ENCODE measurements at places on chromosomes 7 and 10. TPM values are rescaled to one million over a fixed set of nuclear protein-coding genes. Genes with fewer than 3 reads are reported as not detected.

Gene TMEM225B
- 1.5 TPM for polyA plus RNA-seq

DNA sequence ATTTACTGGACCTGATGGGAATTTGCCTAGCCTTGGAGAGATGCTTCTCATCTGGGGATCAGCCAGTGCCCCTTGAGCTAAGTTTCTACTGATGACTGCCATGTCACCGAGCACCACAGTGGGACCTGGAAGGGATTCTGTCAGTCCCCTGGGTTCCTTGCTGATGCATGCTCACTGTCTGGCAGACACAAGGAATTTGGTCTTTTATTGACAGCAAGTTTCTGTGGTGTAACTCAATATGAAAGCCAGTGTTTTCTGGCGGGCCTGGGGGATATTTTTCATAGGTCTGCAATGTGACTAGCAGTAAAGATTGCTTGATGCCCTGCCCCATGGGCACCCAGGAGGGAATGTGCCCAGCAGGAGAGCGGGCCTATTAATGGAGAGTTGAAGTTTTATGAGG lies 30.7 kb downstream of the MAP3K8 start:
- DNase-seq, result no peak

DNA sequence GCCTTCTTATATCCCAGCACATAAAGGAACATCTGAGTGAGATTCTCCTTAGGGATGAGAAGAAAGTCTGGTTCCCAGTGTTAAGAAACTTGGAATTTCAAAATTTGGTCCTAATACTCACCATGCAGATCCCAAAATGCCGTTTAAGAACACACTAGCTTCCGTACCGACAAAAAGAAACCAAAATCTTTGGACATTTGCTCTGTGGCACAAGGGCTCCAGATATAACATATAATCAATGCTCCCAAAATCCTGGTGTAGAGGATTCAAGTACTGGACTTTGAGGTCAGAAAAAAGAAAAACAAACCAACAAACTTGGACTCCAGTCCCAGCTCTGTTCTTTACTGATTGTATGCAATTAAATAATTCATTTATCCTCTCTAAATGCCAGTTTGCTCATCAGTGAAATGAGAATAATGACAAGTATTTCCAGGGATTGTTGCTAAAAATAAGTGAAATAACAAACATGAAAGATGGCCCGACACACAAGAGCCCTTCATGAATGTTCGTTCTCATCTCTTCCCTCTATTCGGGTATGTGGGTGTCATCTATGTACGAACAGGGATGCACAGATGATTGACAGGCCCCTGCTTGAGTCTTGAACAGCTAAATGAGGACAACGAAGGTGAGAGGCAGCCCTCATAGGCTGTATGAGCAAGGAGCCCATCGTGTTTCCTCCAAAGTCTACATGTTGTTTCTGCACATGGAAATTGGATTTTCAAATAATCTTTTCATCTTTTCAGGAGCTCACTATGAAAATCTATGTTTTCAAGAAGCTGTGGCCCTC lies 48.6 kb upstream of the NEBL start:
- no peak for DNase-seq

DNA sequence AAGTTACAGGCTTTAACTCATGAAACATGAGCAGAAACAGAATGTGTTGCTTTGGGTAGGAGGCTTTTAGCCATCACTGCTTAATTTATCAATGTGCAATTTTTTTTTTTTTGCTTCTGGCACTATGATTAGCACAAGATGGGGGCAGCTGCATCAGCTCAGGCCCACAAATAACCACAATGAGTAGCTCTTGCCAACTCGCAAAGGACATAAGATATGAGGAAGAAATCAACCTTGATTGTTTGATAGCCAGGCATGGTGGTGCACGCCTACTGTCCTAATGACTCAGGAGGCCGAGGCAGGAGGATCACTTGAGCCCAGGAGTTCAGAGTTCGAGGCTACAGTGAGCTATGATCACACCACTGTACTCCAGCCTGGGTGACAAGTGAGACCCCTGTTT lies 12.3 kb downstream of the NOD1 start:
- no peak for DNase-seq

GRCh38 chr10:75043256-75044131 lies 68.0 kb upstream of the SAMD8 start:
- DNase-seq, result no peak

- DNase-seq, result no peak
Measured at GRCh38 chr10:24963521-24964041, 11.2 kb upstream of the PRTFDC1 start.
